Daoy (cell line): ENCODE measurements at places on chromosomes 16 and 17. TPM values are rescaled to one million over a fixed set of nuclear protein-coding genes. Genes with fewer than 3 reads are reported as not detected.

DNA sequence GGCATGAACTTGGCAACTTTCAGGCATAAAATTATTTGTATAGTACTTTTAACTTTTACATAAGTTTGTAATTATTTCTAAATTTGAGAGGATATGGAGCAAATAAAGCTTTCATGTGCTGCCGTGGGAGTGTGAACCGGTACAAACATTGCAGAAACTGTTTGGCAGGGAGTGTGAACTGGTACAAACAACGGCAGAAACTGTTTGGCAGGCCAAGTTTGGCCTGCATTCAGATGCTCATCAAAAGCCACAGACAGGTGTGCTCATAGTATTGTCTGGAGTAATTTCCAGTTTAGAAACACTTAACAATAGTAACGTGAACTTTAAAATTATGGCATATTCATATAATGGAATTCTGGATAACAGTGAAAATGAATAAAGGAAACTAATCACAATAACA lies 73.8 kb upstream of the ATP2A3 start:
- no peak for DNase-seq

GRCh38 chr17:75774991-75775668 lies 9.5 kb upstream of the UNK start:
- peak; percentile 42 for DNase-seq

Gene SLC46A1
- total RNA-seq, result 4.6 and 6.1 TPM in 2 replicates

DNA sequence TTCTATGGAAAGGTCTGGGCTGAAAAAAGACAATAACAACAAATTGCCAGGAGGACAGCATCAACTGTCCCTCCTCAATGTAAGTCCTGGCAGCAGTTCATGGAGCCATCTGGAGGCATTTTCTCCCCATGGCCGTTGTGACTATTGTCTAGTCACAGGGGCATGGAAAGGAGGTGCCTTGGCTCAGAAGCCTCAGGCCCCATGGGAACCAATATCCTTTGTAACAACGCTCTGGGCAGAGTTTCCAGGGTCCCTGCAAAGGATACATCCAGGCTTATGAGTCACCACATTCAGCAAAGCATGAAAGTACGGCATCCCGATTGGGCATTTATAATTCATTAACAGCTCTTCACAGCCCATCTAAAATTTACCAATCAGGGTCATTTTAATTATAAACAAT lies 85.2 kb downstream of the GLG1 start:
- DNase-seq, result peak; percentile 27

- DNase-seq, result no peak
Observed at GRCh38 chr17:10183931-10184930, 14.2 kb downstream of the GAS7 start.

- peak; percentile 40 for DNase-seq
Observed at GRCh38 chr17:68356520-68356919, 65.2 kb downstream of the ARSG start.
